ENCODE measurements at places on chromosomes 1 and 21.

- no peak for DNase-seq
These were observed 1748.4 kb downstream of the MRPL39 start for GRCh38 chr21:23858878-23859277.

DNA sequence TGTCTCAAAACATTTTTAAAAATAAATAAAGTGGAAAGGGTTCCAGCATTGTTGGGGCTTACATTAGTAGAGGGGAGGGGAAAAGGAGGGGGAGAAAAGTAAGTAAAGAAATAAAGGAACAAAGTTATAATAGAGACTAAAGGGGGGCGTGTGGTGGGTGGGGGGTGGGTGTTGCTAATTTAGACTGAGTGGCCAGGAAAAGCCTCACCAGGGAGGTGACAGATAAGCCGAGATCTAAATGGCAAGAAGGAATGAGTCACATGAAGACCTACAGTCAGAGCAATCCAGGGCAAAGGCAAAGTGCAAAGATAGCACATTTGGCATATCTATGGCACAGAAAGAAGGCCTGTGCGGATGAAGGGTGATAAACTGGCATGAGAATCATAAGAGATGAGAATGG, 7.5 kb downstream of the MPL start:
- DNase-seq = no peak

GRCh38 chr1:24540906-24541710, 14.8 kb upstream of the NCMAP start:
- DNase-seq = no peak

DNA sequence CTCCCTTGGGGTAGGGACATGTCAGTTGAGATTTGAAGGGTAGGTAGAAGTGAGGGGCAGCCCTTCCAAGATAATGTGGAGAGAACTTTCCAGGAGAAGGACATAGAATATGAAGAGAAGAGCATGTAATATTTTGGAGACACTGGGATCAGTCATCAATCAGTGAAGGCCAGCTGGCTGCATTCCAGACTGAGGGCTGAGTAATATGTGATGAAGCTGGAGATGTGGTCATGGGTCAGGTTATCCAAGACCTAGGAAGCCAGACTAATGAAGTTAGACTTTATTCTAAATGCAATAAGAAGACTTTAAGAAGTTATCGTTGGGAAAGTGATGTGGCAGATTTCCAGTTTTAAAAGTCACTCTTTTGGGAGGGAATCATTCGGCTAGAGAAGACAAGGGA, 262.0 kb downstream of the HMCN1 start:
- no peak for DNase-seq

DNA sequence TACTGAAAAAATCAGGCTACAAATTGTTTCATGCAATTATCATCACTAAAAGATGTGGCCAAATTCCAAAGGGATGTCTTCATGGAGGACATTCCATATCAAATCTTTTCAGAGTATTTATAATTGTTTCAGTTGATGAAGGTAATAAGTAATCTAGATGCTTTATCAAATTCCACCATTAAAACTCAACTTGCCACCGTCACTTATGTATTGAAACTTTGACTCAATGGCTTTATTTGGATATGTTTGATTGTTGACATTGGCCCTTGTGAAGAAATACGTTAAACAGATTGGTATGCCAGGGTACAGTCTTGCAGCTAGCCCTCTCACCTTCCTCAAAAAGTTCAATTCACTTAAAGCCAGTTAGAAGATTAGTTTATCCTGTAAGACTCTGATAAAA, 32.2 kb upstream of the PALMD start:
- DNase-seq = no peak

DNA sequence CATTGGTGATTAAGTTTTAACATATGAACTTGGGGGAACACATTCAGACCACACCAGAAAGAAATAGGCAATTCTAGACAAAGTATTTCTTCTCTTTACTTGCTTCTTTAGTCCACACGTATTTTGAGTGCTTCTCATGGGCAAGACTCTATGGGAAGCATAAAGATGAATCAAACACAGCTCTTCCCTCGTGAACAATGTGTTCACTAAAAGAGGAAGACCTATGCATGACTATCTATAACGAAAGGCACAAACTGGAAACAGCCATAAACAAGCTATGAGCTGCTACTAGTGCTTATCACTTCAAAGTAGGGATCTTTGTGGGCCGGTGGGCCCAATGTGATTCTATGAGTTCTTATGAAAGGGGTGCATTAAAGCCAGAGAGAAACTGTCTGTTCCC, 53.0 kb upstream of the PRDX6 start:
- DNase-seq = no peak

- no peak for DNase-seq
These were observed 85.5 kb downstream of the CLIC4 start for GRCh38 chr1:24830680-24831272.

- DNase-seq = no peak
These were observed 7.2 kb downstream of the AGMAT start for GRCh38 chr1:15577691-15578090.

DNA sequence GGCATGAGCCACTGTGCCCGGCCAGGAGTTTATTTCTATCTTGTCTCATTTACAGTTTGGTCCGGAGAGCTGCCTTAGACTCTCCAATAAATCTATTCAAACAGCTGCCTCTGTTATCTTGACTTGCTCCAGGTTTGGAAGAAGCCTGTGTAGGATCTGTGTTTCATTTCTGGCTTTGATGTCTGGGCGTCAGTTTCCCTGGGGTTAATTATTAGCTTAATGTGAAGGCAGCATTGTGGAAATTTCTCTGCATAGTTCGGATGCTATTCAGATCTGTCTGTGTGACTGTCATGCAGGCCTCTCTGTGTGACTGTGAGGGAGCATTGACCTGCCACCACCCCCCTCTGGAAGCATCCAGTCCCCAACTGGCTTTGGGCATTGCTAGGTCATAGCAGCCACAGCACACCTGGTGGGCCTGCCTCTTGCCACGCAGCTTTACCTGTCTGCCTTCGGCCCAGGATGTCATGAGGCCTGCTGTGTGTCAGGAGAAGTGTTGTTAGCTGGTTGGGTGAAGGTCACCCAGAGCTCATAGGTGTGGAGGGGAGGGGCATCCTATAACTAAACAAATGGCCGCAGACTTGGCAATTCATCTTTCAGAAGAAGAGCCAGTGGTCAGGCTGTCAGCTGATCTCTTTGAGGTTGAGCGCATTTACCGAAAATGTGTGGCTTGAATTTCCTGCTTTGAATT, 9.8 kb downstream of the IFNGR2 start:
- no peak for DNase-seq

GRCh38 chr21:42390193-42390592, 5.7 kb downstream of the TMPRSS3 start:
- no peak for DNase-seq

DNA sequence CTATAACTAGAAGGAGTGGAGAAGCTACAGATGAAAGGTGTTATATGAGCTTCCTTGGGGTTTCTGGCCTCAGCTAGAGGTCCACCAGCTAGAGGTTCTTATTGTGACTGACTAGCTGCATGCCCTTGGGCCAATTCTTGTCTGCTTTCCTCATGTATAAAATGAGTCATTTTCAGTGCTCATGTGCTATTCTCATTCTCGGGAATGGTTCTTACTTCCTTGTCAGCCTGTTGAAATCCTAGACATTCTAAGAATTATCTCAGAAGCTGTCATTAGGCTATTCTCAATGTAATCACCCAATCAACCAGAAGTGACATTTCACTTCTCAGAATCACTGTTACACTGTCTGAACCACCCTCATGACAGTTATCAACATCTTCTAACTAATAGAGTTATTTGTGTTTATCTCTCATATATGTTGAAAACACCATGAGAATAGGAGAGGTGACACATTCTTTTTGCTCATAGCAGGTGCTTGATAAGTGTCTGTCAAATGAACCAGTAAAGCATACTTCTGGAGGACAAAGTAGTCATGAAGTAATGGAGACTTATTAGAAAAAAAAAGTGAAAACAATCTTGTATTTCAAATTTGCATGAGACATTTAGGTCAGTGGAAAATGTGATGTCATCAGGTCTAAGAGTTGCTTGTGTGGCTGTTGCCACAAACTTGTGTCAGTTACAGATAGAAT, 122.8 kb upstream of the IVNS1ABP start:
- no peak for DNase-seq

DNA sequence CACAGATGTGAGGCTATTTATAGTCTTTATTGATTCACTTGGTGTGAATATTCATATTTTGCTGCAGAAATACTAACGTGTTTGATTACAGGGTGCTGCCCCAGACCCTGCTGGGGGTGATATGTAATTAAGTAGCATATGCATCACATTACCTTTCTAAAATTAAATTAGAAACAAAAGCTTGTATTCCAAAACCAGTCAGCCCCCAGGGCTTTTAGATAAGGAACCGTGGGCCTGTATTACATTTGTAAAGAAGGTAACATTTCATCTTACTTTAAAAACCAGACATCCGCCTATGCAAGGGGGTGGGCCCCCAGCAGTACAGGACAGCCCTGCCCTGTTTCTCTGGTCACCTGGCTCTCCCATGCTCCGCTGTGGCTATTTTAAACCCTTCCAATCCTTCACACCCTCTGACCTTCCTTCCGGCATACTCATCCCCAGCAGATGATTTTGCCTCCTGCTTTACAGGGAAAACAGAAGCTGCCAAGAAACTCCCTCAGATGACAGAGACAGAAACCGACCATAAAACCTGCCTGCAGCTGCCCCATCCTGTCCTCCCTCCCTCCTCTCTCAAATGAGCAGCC, 22.0 kb upstream of the KCNC4 start:
- no peak for DNase-seq

DNA sequence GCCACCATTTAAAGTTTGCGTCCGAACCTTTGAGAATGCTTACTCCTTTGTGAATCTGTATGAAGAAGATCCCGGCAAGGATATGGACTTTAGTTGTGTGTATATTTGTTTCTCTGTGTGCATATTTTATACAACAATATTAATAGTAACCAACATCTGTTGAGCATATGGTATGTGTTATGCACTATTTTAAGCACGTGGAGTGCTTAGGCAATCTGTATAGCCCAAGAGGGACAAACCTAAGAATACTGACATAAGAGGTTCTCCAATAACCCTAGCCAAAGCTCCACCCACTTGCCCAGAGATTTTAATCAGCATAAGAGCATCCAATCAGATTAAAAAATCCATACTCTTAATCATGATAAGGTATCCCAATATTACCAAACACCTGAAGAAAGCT, 92.7 kb downstream of the MAB21L3 start:
- no peak for DNase-seq

- no peak for DNase-seq
These were observed 164.7 kb downstream of the GALNT2 start for GRCh38 chr1:230231774-230232145.

GRCh38 chr1:25924454-25924853, 18.2 kb upstream of the STMN1 start:
- DNase-seq = no peak

GRCh38 chr1:52112489-52112888, 29.4 kb upstream of the ZFYVE9 start:
- DNase-seq = no peak

DNA sequence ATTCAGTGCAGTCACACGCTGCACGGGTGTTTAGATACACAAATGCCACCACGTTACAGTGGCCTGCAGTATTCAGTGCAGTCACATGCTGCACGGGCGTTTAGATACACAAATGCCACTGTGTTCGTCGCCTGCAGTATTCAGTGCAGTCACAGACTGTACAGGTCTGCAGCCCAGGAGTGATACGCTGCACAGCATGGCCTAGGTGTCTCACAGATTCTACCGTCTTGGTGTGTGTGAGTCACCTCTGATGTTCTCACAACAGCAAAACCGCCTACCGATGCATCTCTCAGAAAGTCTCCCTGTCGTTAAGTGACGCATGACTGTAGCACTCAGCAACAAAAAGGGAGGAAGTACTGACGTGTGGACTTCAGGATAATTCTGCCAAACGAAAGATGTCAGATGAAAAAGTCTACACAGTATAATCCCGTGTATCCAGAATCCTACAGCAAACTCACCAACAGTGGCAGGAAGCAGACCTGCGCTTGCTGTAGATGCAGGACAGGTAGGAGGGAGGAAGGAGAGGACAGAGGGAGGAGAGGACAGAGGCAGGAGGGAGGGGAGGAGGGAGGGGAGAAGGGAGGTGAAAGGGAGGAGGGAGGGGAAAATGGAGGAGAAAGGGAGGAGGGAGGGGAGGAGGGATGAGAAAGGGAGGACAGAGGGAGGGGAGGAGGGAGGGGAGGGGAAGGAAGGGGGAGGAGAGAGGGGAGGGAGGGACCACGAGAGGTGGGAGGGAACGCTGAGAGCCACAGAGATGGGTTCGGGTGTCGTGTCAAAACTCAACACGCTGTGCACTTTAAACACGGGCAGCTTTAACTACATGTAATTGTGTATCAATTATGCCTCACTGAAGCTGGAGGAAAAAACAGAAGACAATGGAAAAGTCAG, 36.3 kb upstream of the PCBP3 start:
- DNase-seq = no peak

- no peak for DNase-seq
These were observed 30.9 kb upstream of the TAL1 start for GRCh38 chr1:47262787-47263413.

DNA sequence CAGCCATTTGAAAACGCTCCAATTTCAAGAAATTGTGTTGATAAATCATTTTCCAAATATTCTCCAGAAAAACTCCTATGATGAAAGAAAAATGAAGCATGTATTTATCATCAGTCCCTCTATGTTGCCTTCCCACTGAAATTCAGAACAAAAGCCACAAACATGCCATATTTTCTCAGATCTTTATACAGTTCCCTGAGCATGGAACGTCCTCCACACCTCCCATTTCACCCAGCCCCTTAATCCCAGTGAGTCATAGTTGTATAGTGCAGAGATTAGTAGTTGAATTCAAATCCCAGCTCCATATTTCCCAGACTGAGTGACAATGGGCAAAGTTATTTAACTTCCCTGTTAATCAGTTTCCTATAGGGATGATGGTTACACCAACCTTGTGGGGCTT, 20.6 kb upstream of the NPL start:
- no peak for DNase-seq

DNA sequence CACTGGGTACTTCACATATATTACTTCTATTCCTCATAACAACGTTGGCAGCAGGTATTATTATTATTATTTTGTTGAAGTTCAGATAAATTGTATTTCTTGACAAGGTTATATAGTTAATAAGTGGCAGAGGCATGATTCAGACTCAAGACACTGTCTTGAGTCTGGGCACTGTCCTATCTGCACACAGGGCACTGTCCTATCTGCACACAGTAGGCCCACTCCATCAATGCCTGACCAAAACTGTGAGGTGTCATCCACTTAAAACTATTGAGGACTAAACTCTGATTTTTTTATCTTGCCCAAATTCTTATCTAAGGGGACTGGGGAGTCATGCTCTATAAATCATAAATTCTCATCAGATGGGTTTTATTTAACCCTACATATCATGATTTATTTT, 23.8 kb upstream of the IER5 start:
- DNase-seq = no peak

DNA sequence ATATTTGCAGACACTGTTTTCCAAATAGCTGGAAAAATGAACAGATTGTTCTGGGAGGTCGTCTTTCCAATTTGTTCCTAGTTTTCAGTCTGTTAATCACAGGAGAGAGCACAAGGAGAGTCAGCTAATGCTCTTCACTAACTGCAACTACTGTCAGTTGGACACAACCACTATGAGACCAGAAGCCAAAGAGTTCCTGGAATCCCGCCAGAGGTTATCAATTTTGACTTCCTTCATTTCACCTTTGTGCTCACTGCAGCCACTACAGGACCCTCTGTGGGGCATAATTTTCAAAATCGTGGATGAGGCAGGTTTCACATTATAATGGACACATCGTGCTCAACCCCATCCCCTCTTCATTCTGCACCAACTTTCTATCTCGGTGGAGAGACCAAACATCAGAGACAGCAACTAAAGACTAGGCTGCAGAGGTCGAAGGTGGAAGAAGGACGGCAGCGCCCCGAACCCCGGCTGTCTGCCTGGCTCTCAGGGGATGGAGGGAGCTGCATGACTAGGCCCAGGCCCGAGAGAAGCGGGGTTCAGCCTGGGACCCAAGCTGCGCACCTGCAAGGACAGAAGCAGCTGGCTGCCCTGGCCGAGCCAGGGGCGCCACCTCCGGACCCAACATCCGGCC, 602 bp downstream of the KIAA0319L start:
- no peak for DNase-seq

Data from hypothalamus (tissue), 51 donors.